ENCODE measurements at places on chromosomes 5 and 9. TPM values are rescaled to one million over a fixed set of nuclear protein-coding genes. Genes with fewer than 3 reads are reported as not detected.
A peak's percentile ranks its signal among the peaks of the same experiment; 100 is the strongest.

Gene TARS1
- 45.8 TPM for total RNA-seq

Gene CDX1
- total RNA-seq, result not detected

Gene FOXI1
- total RNA-seq, result not detected

Gene CDC20B
- not detected for total RNA-seq

Gene ELAVL2
- not detected for total RNA-seq

- H3K4me3 ChIP-seq, result no peak overlapping the region
- no peaks in the 10 kb centered on the region for H3K27me3 ChIP-seq
- H3K36me3 ChIP-seq, result no peaks in the 10 kb centered on the region
- DNase-seq, result no peak
- no peak overlapping the region for H3K27ac ChIP-seq
- no peaks in the 10 kb centered on the region for H3K4me1 ChIP-seq
Measured at GRCh38 chr5:2169850-2170760, 287.4 kb upstream of the IRX4 start.

- H3K4me3 ChIP-seq, result no peak overlapping the region
- no peaks in the 10 kb centered on the region for H3K27me3 ChIP-seq
- no peaks in the 10 kb centered on the region for H3K36me3 ChIP-seq
- DNase-seq, result no peak
Measured at GRCh38 chr9:89732939-89733324, 128.1 kb downstream of the GADD45G start.

GRCh38 chr5:8349855-8350254 lies 480.9 kb downstream of the MTRR start:
- no peaks in the 10 kb centered on the region for H3K4me1 ChIP-seq
- no peak overlapping the region for H3K27ac ChIP-seq
- no peak for DNase-seq
- H3K36me3 ChIP-seq, result no peaks in the 10 kb centered on the region

GRCh38 chr9:130938652-130939404 lies at the start of gene FIBCD1:
Gene FIBCD1 (minus strand): TSS chr9:130939247. CDS start chr9:130938607, 640 bp downstream.
- H3K27ac ChIP-seq, result no peak within 1 kb of the TSS
- H3K4me3 ChIP-seq, result peak within 1 kb of the TSS; percentile 54

GRCh38 chr5:172281346-172281745 lies 2.2 kb downstream of the UBTD2 start:
- no peaks in the 10 kb centered on the region for H3K4me1 ChIP-seq
- H3K27me3 ChIP-seq, result no peaks in the 10 kb centered on the region
- no peak overlapping the region for H3K4me3 ChIP-seq
- no peak for DNase-seq
- no peak overlapping the region for H3K27ac ChIP-seq

DNA sequence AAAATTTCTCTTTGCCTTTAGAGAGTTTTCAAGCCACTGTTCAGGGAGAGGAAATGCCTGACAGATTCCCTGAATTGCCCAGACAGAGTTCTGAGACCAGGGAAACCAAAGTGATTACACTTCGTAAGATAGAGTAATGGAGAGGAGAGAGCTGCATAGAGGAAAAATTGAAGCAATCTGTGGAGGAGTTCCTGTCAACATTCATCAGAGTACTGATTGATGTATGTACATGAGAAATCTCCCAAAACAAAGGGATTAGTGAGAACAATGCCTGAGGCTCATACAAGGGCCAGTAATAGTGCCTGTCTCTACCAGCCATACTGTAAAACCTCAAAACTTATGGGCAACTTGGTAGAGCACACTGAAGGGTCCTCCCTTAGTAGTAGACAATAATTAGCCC lies 79.0 kb upstream of the TRIM32 start:
- no peak overlapping the region for H3K4me3 ChIP-seq
- no peak for DNase-seq
- no peaks in the 10 kb centered on the region for H3K27me3 ChIP-seq
- no peak overlapping the region for H3K27ac ChIP-seq

- peak overlapping the region; percentile 77 for H3K27ac ChIP-seq
- no peak for DNase-seq
- H3K27me3 ChIP-seq, result no peaks in the 10 kb centered on the region
- H3K4me1 ChIP-seq, result peaks cover 63% of the 10 kb centered on the region
- H3K4me3 ChIP-seq, result no peak overlapping the region
Measured at GRCh38 chr9:134210908-134211810, 46.8 kb upstream of the RNU6ATAC start.

DNA sequence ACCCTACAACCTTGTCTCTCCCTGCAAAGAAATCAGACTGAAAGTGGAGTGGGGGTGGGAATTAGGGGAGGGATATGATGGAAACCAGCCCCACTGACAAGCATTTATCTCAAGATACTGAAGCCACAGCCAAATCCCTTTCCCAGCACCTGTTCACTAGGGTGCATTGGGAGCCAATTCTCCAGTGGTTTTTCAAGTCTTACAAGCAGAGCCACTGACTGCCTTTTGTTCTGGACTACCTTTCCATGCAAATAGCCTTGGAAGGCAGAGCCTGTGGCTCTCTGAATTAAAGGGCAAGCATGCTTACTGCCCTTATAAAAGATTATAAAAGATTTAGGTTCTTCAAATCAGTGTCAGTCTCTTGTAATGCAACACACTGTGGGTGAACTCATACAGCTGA lies 8.8 kb upstream of the GGTA1 start:
- DNase-seq, result no peak
- H3K4me3 ChIP-seq, result no peak overlapping the region
- no peaks in the 10 kb centered on the region for H3K36me3 ChIP-seq

- H3K27ac ChIP-seq, result no peak overlapping the region
- no peaks in the 10 kb centered on the region for H3K4me1 ChIP-seq
- no peak for DNase-seq
Measured at GRCh38 chr5:101838435-101838834, 457.6 kb downstream of the SLCO4C1 start.

DNA sequence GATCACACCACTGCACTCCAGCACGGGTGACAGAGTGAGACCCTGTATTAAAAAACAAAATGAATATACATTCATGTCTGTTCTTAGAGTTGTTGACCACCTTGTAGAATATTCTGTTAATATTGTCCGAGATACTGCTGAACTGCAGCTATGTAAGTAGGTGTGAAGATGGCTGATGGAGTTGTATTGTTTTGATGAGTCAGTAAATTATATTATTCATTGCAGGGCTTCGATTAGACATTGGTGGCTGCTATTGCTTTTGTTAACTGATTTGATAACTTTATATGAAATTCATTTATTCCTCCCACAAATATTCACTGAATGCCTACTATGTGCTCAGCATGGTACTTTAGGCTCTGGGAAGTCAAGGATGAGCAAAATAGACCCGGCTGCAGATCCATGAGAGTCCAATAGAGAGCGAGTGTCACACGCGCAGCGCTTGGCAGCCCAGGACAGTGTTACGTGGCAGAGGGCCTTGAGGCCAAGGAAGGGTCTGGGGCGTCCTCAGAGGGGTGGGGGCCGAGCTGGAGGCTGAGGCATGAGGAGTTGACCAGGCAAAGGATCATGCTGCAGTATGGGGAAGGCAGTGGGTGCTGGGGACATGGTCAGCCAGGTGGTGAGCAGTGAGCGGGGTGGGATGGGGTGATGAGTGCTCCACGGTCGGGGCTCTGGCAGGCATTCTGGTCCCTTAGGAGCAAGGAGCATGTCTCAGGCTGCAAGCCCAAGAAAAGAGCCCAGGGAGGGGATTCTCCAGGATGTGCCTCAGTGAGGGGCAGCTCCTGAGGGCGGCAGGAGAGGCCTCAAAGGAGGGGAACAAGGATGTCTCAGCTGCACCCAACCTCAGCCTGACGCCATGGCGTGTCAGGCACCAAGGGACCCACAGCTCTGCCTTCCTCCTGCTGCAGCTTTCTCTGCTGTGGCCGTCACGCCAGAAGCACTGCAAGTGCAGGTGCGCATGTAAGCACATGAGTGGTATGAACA lies 243.5 kb downstream of the GADD45G start:
- H3K4me1 ChIP-seq, result peaks cover 11% of the 10 kb centered on the region
- no peaks in the 10 kb centered on the region for H3K27me3 ChIP-seq
- peak; percentile 40 for DNase-seq
- no peak overlapping the region for H3K27ac ChIP-seq
- no peak overlapping the region for H3K4me3 ChIP-seq
- H3K36me3 ChIP-seq, result no peaks in the 10 kb centered on the region

DNA sequence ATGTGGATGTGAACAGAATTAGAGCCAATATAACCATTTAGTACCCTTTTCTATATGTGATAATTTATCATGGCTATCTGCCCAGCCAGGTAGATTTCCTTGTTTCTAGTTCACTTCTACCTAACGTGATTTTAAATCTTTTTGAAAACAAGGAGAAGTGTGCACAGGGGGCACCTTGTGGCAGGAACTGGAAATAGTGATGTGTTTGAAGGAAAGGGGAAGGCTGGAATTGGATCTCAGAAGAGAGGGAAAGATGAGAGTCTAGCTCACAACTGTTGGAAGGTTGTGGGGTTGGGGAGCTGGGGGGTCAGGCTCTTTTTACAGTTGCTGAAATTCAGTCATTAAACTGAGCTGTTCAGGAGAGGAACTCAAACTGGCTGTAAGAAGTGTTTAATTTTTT lies 219.5 kb downstream of the KCTD16 start:
- H3K27ac ChIP-seq, result no peak overlapping the region
- H3K4me1 ChIP-seq, result no peaks in the 10 kb centered on the region
- H3K27me3 ChIP-seq, result no peaks in the 10 kb centered on the region
- no peaks in the 10 kb centered on the region for H3K36me3 ChIP-seq

DNA sequence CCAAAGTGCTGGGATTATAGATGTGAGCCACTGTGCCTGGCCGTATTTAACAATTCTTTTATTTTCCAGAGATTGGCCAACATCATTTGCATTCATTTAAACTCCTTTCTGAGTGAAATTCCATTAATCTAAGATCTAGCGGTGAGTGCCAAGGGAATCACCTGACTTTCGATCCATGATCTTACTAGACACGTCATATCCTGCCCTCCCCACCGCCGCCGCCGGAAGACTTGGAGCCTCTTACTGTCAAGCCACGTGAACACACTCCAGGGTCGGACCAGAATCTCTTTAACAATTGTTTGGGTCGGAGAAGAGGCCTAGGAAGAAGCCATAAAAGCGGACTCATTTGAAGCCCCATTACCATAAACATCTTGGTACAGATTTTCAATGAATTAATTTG lies 12.9 kb downstream of the INPP5E start:
- no peaks in the 10 kb centered on the region for H3K4me1 ChIP-seq
- no peak overlapping the region for H3K4me3 ChIP-seq
- DNase-seq, result no peak
- H3K27me3 ChIP-seq, result no peaks in the 10 kb centered on the region
